Activated CD4-positive, alpha-beta T cell treated with anti-CD3 and anti-CD28 coated beads, Interleukin-2, amount 10 ng/mL, durations not matched to agents 24 days and 14 days (primary cell): ENCODE measurements at places on chromosomes 3 and 15.

DNA sequence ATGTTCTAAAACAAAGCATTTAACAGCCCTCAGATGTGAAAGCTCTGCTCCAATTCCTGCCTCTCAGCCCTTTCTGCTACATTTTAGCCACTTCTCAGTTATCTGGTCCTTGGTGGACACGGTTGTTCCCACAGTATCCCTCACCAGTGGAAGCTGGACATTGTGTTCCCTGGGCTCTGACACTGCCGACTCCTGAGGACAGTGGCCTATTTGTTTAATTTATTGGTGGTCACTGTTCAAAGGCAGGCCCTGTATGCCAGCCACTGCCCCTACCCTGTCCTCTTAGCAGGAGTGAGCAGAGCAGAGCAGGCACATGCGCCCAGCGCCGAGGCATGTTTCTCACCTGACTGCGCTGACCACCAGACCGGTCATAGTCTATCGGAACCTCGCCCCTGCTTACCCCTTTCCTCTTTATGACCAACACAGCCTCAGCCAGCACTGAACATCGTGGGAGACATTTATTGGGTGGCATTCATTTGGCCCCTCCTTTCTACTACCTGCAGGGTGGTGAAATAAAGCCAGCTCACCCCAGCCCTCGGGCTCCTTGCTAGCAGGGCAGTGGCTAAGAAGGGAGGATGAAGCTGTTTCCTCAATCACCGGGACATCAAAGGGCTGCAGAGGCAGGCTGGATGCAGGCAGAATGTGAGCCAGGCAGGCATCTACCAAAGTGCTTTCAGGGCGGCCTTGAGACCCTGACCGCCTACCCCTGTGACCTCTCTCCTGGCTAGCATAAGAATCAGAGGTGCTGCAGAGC, 54.3 kb upstream of the HACD2 start:
- DNase-seq: no peak

GRCh38 chr15:86327230-86327865, 247.7 kb downstream of the AGBL1 start:
- DNase-seq: no peak

DNA sequence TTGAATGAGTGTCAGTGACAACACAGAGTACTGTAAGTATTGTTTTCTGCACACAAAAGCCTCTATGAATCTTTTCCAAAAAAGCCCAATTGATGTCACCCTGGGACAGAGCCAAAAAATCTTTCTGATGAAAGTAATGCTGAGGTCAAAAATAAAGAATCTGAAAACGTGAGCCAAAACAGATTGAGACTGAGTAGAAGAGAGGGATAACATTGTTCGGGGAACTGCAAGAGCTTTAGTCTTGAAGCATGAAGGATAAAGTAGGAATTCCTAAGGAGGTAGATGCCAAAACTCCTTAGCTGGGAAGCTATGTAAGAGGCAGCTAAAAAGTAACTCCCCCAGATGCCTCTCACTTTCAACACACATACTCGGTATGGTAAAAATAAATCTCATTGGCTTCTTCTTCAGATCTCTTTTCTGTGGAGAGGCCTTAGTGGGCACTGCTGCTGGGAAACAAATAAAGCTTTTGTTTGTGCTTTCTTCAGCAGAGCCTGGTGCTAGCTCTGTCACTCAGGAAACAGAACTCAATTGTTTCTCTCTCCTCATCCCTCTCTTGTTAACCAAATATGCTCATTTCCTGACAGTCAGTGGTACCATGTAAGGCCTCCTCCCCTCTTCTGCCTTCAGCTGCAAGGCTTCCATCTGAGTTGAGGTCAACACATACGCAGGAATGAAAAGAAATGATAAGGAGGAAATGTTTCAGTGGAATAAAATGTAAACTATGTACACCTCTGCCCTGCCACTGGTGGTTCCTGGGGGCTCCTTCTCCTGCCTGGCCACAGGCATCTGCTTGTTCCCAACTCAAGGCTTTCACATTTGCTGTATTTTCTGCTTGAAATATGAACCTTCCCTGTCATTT, 58.1 kb downstream of the CD200 start:
- peak; percentile 73 for DNase-seq

DNA sequence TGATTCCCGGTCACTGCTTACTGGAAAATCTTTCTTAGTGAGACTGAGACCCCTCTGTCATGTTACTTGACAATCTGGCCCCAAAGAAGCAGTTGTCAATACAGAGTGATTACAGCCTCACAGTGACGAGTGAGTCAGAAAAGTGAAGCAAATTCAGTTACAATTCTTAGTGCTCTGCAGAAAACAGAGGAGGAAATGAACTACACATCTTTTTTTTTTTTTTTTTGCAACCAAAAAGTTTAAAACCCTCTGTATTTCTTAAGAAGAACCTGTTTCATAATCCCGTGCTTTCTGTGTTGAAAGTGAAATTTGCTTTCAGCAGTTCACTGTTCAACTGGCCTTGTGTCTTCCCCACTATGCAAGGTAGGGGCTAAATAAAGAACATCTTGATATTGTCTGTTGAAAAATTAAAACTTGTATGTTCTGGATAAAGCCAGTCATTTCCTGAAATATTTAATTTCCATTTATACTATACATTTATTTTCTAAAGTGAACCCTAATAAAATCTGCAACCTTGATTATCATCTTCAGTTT, 1.9 kb downstream of the AQP9 start:
- no peak for DNase-seq

- peak; percentile 86 for DNase-seq
These were observed 23.2 kb upstream of the IP6K2 start for GRCh38 chr3:48739955-48740823.

GRCh38 chr15:61649046-61649445, 411.2 kb downstream of the VPS13C start:
- DNase-seq: no peak

- DNase-seq: peak; percentile 44
These were observed 6.7 kb upstream of the ZFAND6 start for GRCh38 chr15:80052597-80053304.

DNA sequence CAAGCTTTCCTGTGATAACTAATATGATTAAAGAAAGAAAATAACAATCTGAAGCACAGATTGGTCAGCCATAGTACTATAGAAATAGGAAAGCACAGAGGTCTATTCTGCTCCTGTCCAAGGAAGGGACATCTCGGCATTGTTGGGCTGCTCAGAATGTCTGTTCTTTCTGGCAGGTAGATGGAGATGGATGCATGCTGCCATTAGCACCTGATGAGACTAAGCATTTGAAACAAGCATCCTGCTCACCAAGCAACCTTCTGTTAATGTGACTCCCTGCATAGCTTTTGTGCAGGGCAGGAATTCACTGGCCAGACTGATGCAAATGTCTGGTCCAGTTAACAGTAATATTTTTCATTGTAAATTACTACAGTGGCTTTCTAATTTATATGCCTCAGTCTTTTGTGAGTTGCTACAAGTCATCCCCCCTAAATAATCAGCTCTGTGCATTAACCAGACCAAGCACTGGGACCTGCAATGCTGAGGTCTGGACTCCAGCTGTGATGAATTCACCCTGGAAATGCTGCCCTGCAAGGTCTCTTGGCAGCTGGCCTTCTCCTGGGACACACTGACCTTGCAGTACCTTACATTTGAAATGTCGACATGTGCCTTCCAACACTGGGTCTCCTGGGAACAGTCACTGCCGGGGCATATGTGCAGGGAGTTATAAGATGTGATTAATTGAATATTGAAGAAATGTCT, 1123.7 kb downstream of the IGSF11 start:
- DNase-seq: no peak

- DNase-seq: no peak
These were observed 16.6 kb downstream of the EIF4E3 start for GRCh38 chr3:71708476-71709105.

DNA sequence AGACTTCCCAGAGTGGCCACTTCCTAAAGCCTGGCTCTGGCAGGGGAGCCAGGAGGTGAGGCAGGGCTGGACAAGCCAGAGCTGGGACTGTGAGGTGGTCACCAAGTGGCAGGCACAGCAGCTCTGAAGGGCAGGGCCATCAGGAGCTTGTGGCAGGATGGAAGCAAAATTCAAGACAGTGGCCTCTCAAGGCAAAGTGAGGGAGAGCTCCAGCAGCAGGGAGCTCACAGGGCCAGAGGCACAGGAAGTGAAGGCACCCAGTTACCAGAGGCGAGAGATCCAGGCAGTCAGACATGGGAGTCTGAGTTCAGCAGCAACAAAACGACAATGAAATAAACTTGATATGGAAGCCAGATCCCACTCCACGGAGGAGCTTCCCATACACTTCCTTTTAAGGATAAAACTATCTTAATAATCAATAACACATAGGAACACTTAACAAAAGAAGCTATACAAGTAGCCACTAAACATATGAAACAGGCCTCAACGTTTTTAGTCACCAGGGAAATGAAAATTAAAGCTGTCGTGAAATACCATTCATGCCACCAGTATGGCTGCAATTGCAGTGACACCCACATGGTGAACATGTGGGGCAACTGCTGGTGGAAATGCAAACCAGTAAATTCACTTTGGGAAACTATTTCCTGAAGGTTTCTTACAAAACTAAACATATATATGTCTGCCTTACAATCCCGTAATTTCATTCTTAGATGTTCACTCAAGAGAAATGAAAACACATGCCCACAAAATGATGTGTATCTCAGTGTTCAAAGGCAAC, 35.4 kb upstream of the TMEM158 start:
- DNase-seq: no peak

DNA sequence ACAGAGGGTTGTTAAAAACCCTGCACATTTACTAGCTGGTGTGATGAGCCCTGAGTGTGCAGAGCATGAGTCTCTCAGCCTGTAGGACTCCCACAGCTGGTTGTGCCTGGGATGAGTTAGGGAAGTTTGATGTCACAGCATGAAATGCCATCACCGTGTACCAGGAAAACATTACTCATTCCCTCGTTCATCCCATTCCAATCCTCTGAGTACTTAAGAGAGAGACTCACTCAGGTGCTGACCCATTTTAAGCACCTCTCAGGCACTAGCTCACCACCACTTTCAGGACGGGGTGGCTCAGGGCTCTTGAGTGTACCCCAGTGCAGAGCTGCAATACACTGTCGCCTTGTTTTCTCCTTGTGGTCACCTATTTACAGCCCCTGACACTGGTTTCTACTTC, 18.7 kb downstream of the MGLL start:
- DNase-seq: no peak

- DNase-seq: no peak
These were observed 334.8 kb downstream of the ERC2 start for GRCh38 chr3:56133423-56133822.

- no peak for DNase-seq
These were observed 5.7 kb downstream of the KBTBD12 start for GRCh38 chr3:127920738-127921137.

GRCh38 chr3:18222686-18223085, 202.5 kb downstream of the SATB1 start:
- no peak for DNase-seq

GRCh38 chr3:148816427-148816826, 11.2 kb upstream of the CPB1 start:
- no peak for DNase-seq

DNA sequence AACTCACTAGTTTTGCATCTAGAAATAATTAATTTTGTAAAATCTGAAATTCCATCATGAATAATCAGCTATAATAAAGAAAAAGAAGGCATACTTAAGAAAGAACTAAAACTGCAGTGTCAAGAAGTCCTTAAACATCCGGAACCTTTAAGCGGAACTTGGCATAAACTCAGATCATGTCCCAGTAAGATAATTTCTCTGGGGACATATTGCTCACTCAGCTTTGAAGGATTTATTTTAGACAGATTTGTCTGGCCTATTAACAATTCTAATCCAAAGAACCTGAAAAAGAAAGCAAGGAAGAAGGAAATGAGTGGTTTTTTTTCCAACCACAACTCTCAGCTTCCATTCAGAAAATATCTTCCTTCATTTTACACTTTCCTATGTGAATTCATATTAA, 850.3 kb downstream of the ROBO1 start:
- no peak for DNase-seq

GRCh38 chr3:31275038-31275572, 257.6 kb upstream of the STT3B start:
- no peak for DNase-seq

DNA sequence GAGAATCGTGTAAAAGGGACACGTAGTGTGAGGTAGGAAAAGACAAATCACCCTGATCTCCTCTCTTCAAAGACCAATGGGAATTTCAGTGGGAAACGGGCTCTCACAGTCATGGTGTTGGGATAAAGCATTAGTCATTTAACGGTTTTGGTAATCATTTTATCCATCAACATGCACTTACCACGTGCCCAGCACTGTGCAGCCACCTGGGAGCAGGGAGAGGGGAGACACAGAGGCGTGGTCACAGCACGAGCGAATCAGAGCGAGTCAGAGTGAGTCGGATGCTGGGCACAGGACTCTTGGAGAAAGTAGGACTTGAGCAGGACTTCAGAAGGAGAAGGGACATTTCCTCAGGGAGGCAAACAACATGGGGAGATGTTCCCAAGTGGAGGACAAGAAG, 130.8 kb downstream of the MINAR1 start:
- no peak for DNase-seq

DNA sequence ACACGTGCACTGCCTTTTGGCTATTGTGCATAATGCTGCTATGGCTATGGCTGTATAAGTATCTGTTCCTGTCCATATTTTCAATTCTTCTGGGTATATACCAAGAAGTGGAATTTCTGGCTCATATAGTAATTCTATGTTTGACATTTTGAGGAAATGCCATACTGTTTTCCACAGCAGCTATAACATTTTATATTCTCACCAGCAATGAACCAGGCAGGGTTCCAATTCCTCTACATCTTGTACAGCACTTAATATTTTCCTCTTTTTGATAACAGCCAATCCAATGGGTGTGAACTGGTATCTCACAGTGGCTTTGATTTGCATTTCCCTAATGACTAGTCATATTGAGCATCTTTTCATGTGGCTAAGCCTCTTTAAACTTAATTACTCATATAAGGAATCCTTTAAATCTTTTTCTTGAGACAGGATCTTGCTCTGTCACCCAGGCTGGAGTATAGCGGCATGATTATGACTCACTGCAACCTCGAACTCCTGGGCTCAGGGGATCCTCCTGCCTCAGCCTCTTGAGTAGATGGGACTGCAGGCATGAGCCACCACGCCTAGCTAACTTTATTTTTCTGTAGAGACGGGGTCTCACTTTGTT, 38.1 kb upstream of the IGDCC4 start:
- DNase-seq: peak; percentile 65

DNA sequence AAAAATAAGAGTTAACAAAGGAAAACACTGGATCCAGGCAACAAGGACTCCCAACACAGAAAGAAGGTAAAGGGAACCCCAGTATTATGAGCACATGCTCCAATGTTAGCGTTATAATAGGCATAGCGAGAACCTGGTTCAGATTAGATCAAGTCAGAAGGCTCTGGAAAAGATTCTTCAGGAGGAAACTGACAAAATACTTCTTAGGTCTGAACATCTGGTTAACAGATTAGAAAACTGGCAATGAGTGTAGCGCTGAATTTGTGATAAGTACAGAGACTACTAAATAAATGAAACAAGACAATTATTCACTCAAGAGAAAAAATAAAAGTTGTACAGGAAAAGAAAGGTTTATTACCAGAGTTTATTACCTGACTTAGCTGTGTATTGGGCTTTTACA, 146.1 kb downstream of the DPH6 start:
- DNase-seq: no peak

- DNase-seq: no peak
These were observed 178.1 kb downstream of the LPP start for GRCh38 chr3:188332085-188332484.

GRCh38 chr3:162998205-162998604, 1501.6 kb downstream of the OTOL1 start:
- no peak for DNase-seq

GRCh38 chr15:81054236-81054635, 53.5 kb downstream of the TLNRD1 start:
- DNase-seq: no peak
